Activated naive CD8-positive, alpha-beta T cell treated with anti-CD3 and anti-CD28 coated beads, Interleukin-2, amount 10 ng/mL, durations not matched to agents 7 days and 5 days (primary cell): ENCODE measurements at places on chromosomes 2 and 18.

- no peak for DNase-seq
These were observed 136.0 kb upstream of the ZSWIM2 start for GRCh38 chr2:186984966-186985365.

DNA sequence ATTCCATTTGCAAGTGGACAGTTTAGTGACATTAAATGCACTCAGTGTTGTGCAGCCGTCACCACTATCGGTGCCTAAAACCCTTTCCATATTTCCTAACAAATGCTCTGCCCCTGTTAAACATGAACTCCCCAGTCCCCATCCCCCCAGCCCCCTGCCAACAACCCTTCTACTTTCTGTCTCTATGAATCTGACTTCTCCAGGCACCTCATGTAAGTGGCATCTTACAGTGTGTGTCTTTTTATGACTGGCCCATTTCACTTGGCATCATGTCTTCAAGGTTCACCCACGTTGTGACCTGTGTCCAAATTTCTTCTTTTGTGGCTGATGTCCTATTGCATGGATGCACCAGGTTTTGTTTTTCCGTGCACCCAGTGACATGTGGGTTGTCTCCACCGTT lies 140.9 kb upstream of the GPC1 start:
- no peak for DNase-seq

GRCh38 chr2:154507186-154507585 lies 191.3 kb upstream of the KCNJ3 start:
- no peak for DNase-seq

GRCh38 chr18:75319905-75320304 lies 107.6 kb downstream of the SMIM21 start:
- DNase-seq: no peak

DNA sequence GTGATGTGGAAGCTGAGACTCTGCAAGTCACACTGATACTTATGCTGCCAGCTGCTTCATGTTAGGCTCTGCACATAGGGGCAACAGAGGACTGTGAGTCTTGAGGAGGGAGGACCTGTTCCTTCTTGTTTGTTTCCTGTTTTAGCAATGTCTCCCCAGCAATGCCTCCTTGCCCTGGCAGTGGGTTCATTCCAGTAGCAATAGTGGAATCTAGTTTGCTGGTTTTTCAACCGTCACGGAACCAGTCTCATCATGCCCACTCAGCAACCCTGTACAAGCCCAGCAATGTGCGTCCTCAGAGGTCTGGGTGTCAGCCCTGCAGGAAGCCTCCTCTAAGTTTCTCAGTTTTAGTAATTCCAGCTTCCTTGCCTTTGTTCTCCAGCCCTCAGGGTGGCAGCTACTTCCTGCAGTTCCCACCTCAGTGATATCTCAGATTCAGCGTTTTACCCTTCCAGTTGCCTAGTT lies 20.5 kb upstream of the ITGB6 start:
- DNase-seq: no peak

- no peak for DNase-seq
These were observed 19.4 kb upstream of the NMUR1 start for GRCh38 chr2:231549446-231550239.

- no peak for DNase-seq
These were observed 46.2 kb upstream of the DNMT3A start for GRCh38 chr2:25387876-25388449.

- DNase-seq: no peak
These were observed 6.1 kb downstream of the ERFE start for GRCh38 chr2:238164906-238165287.

DNA sequence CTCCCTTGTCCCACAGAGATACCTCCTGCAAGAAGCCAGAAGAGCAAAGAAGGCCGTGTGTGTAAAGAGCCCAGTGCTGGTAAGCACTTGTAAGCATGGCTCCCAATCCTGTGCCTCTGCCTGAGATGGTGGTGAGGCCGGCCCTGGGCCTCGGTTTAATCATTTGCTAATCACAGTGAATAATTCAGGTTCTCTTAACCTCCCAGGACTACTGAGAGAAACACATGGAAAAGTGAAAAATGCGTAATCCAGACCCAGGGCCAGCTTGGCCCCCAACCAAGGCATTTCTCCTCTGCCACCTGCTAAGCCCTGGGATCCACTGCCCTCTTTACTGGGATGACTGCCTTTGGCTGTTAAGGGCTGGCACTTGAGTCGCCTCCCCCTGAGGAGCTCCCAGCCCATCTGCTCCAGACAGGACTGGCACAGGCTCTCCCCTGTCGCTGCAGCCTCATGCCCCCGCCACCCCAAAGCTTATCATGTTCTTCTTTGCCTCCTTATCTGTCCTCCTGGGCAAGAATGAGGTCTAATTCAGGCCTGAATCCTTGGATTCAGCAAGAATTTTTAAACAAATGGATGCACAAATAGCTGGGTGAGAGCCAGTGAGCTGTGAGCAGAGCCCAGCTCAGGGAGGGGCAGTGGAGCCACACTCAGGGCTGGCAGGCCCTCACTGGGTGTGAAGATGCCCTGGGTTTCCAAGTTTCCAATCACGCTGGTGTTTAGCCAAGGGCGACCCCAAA lies 193.9 kb upstream of the HS6ST1 start:
- DNase-seq: no peak

DNA sequence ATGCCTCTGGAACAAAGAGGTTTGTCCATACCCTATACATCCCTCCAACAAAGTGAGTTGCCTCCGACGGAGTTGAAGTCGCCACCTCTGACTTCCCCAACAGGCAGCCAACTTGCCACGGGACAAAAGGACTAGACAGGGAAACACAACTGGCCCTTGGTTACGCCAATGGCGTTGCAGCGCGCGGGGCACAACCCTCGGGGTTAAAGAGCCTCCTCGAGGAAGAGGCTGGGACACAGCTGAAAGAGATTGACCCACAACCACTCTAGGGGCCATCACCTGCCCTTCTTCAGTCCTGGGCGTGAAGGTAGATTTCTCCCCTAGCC lies 545 bp downstream of the GTF3C2 start:
- DNase-seq: no peak

GRCh38 chr2:144026753-144027152 lies 493.2 kb downstream of the ZEB2 start:
- no peak for DNase-seq

- DNase-seq: no peak
These were observed 96.1 kb downstream of the MAP2 start for GRCh38 chr2:209519906-209520305.

DNA sequence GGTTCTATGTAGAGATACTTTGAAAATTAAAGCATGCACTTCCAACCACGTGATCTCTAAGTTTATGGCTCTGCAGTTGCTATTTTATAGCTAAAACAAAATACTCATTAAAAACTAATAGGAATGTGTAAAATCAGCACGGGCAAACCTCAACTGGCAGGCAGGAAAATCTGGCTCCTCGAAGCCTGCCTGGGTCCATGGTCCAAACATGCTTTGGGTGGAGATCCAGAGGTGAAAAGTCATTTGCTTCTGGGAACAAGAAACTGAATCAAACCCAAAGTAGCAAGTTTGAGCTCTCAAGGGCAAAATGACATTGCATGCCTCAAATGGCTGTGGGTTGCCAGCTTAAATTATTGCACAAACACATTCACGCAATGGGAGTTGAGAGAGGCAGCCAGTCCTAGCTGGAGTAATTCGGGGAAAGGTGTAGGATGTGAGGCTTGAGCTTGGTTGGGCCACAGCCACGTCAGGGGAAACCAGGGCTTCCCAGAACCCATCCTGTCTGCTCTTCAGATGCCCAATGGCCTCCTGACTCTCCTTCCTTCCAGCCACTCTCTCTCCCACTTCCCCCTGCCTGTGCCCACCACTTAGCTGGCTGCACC lies 75.2 kb upstream of the LCLAT1 start:
- no peak for DNase-seq

DNA sequence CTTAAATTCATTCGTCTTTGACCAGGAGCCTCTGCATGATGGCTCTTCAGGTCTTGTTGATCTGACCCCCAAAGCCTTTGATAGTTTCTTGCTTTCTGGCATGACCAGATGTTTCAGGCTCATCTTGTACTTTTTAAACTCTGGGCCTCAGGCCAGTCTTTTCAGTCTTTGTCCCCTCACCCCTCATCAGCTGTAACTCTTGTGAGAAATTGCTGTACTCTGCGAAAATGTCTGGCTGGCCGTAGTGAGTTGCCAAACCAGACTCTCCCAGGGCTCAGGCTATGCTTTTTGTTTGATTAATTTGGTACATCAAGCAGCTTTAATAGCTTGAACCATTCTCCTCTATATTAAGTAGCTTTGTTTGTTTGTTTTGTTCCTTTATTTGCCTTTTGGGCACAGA lies 75.9 kb downstream of the BABAM2 start:
- DNase-seq: no peak

GRCh38 chr2:234992624-234993349 lies 41.0 kb downstream of the SH3BP4 start:
- no peak for DNase-seq

- no peak for DNase-seq
These were observed 91.3 kb downstream of the ZNF804A start for GRCh38 chr2:184689638-184690037.

- no peak for DNase-seq
These were observed 7.5 kb downstream of the SLC9A4 start for GRCh38 chr2:102480285-102481195.

- no peak for DNase-seq
These were observed 34.5 kb downstream of the GLI2 start for GRCh38 chr2:120770176-120770575.

DNA sequence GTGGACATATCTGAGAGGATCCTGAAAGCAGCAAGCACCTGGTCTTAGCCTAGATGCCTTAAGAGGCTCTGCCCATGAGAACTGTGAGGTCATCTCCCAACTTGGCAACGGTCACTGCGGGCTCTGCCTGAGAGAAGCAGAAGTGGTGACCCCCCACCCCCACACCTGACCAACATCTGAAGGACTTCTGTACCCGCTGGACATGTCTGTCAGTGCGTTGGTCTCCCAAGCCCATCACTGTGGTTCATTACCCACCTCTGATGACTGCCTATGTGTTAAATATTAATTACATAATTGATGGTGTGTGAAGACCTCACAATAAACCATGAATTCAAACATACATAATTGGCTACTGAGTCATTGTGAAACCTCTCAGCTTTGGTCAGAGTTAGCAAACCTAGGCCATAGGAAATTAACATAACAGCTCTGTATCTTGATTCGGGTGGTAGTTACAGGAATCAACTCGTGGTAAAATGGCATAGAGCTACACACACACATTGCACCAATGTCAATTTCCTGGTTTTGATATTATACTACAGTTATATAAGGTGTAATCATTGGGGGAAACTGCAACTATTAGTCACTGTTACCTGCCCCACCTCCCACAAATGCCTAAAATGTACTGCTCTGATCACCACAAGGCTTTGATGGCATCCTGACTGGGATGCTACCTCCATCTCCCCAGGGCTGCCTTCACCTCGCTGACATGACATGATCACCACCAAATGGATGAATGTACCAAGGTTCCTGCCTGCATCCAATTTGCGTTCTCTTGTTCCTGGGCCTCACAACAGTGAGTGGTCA lies 4.3 kb upstream of the GALNT1 start:
- no peak for DNase-seq

GRCh38 chr2:42900289-42900891 lies 108.0 kb upstream of the HAAO start:
- no peak for DNase-seq

DNA sequence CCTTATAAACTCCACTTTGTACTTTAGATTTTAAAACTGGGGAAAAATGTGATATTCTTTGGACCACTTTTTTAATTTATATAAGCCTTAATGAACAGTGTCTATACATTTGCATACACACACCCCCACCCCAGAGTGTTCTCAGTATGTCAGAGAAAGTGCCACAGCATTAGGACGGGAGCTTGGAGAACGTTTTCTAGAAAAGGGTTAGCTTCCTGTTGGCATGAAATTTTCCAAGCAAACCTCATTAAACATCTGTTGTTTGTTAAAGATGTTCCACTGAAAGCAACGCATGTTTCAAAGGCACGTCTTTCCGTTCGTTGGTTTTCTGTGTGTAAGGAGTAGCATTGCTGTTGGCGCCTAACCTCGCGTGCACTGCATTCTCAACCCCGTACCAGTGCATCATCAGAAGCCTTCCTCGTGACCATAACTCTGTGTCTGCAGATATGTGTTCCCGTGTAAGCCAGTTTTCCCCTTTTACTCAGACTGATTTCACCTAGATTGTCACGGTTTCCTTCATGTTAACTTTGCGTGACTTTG lies 228.5 kb downstream of the ALPK2 start:
- DNase-seq: no peak

DNA sequence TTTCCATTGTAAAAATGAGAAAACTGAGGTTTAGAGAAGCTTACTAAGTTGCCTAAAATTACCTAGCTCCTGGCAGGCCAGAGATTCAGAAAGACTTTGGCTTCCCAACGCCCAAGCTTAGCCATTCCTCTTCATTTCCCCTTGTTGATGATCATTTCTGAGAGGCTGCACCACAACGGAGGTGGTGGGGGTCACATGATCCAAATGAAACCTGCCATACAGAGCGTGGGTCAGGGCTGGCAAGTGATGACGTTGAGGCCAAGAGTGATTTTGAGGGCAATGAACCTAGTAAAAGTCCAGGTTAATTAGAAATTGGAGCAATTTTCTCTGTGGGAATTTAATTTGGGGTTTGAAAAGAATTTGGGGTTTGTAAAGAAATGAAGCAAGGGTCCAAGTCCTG lies 109.9 kb downstream of the TMEM182 start:
- DNase-seq: no peak

DNA sequence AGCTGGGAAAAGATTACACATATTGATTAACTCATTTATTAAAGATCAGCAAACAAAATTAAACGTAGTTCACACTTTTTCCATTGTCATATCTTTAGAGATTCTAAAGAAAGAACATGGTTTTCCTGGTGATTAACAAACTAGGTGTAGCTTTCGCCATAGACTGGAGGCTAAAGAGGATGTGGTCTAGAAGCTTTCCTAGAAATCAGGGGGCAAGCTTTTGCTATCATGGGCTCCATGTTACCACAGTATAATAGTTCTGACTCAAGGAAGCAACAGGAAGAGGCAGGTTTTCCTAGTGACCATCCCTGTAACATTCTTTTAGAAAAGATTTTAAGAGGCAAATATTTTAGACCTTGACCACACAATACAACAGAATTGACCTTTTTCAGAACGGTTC lies 232.7 kb downstream of the METTL4 start:
- no peak for DNase-seq

DNA sequence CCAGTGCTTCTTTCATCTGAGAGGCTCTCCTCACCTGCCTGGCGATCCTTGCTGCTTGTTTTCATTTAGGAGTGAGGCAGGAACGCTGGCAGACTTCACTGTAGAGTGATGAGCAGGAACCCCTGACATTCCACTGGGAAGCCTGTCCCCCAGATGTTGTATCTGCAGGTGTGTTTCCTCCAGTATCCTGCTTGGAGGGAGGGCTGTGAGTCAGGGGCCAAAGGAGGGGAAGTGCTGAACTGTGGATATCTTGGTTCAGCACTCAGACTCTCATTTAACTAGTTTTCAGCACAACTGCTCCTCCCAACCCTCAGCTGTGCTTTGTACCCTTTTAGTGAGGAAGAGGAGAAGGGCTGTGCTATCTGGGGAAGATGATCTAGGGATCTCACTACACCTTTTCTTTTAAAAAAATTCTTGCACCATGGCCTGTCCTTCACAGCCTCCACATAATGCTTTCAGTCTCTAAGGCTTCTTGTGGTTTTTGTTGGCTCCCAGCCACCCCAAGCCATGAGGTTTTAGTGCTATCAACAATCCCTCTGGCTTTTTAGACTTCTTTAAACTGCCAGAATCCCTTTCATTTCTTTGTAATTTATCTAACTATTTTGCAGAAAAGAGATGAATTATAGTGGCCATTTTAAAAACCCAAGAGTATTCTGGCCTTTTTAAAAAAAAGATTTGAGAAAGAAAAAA lies 11.2 kb downstream of the ANKAR start:
- no peak for DNase-seq

GRCh38 chr18:54720620-54721019 lies 107.7 kb upstream of the RAB27B start:
- no peak for DNase-seq

- no peak for DNase-seq
These were observed 61.6 kb downstream of the RTN4 start for GRCh38 chr2:54988612-54989011.
